ENCODE measurements at places on chromosomes 6 and 20.

DNA sequence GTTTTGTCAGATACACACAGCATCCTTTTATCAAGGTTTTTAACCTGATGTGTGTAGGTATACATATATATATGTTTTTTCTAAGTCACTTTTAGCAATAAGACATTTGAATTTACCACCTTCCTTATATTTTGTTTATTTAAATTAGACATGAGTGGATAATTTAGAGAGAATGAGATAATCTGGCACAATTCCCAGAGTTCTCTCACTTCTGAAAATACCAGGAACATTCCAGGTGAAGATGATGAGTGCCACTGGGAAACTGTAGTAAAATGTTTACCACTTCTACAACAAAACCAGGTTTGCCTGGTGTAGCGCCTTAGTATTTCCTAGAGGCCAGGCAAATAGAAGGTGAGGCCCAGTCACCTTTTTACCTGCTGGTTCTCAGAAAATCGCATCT lies 189.5 kb downstream of the TMEM242 start:
- no peak for DNase-seq

DNA sequence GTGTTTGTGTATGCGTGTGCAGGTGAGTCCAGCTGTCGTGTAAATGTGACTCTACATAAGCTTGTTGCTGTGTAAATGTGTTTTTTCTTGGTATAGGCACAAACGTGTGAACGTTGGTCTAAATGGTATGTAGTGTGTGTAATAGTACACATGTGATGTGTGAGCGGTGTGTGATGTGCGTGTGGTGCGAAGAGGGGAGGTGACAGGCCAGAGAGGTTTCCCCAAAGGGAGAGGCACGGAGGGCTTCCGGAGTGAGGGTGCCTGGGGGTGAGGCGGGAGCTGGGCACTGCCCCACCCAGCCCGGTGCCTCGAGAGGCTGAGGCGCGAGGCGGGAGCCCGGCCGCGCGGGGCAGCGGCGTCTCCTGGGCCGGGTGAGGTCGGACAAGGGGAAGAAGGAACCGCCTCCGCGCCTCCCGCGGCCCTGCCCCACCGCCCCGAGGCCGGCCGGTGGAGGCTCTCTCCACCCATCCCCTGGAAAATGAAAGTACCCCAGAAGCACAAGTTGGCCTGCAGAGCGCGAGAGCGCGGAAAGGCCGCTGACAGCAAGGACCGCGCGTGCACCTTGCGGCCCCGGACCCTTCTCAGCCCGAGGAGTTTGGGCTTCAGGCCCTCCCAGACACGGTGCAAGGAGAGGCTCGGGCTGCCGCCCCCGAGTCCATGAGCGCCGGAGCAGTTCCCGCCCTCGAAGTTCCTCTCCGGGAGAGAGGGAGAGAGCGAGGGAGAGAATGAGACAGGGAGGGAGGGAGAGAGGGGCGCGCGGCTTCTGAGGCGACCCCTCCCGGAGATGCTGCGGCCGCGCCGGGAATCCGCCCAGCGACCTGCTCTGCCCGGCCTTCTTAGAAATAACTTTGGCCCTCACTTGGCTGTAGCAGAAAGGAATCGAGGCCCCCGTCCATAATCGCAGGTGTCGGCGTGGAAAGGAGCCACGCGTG lies 43.2 kb upstream of the OSTM1 start:
- DNase-seq, result no peak

DNA sequence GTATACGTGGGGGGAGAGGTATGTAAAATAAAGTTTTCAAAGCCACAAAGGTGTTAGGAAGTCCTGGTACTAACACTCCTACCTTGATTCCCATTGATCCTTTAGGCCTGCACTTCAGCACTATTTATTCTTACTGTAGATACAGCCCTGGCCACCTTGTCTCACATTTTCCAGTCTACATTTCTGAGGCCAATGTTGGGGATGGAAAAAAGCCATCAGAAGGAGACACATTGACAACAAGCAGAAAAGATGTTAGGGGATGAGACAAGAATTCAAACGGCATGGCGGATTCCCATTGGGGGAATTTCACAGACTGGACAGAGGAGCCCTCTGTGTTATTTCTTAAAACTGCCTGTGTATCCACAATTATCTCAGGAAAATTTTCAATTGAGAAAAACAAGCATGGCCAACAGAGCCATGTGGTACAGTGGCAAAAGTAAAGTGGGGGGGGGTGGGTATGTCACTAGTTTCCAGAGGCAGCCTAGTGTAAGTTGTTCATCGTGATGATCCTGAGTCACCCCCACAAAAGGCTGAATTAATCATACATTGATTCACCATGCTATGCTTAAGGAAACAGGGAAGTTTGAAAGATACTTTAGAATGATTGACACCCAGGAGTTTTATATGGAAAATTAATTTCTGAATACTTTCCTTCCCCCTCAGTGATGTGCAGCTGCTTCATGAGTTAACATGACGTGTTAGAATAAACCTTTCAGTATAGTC lies 40.5 kb downstream of the RREB1 start:
- no peak for DNase-seq

- no peak for DNase-seq
These were observed 147.5 kb downstream of the THBS2 start for GRCh38 chr6:169106176-169106575.

- no peak for DNase-seq
These were observed 4.7 kb downstream of the UBE2J1 start for GRCh38 chr6:89347825-89348224.

GRCh38 chr6:127376685-127377084 lies 33.3 kb upstream of the ECHDC1 start:
- DNase-seq, result no peak

DNA sequence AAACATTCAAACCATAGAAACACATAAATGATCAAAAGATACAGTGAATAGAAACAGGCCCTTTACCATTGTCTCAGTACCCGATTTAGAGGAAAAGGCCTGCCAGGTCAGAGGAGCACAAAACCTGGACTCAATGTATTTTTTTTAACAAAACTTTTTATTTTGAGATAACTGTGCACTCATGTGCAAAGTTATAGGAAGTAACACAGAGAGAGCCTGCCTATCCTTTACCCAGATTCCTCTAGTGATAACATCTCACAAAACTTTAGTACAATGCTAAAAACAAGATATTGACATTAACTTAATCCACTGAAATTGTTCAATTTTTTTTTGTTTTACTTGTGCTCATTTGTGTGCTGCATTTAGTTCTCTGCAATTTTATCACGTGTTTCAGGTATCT lies 36.8 kb upstream of the SAMD3 start:
- DNase-seq, result no peak

DNA sequence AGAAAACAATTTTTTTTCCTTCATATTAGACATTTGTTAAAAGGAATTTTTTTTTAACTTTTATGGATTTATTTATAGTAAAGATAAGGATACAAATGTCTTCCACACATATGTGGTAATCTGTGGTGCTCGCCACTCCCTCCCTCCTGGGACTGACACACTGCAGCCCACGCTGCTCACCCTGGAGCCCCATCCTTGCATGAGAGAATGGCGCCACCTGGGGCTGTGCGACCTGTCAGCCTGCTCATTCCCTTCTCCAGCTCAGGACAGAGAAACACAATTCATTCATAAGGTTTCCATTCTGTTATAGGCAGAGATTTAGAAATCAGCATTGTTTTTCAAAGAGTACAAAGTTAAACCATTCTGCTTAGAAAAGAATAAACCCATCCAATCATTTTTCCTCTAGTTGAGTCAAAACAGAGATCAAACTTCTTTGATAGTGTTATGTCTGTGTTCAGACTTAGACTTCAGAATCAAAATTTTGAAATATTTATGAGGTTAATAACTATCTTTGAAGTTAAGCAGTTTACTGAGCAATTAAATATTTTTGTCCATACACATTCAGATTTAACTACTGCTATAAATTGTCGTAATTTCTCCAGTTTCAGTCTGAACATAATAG lies 42.8 kb upstream of the DYNLRB1 start:
- peak; percentile 32 for DNase-seq

GRCh38 chr6:114431641-114432040 lies 88.8 kb upstream of the HS3ST5 start:
- no peak for DNase-seq

DNA sequence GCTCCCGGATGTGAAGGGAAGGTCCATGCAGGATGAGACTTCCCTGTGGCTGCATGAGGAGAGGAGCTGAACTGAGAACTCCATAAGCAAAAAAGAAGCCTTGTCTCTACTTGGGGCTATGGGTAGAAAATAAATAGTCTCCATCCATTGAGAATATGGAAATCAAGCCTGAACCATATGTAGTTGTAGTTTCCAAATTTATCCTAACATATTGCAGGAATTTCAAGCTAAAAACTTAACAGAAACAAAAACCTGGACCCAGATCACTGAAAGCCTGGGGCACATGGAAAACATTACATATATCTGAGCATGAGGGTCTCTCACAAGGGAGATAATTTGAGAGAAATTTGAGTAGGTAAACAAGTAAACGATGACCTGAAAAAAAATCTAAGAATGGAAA lies 94.9 kb upstream of the C6orf118 start:
- DNase-seq, result no peak

DNA sequence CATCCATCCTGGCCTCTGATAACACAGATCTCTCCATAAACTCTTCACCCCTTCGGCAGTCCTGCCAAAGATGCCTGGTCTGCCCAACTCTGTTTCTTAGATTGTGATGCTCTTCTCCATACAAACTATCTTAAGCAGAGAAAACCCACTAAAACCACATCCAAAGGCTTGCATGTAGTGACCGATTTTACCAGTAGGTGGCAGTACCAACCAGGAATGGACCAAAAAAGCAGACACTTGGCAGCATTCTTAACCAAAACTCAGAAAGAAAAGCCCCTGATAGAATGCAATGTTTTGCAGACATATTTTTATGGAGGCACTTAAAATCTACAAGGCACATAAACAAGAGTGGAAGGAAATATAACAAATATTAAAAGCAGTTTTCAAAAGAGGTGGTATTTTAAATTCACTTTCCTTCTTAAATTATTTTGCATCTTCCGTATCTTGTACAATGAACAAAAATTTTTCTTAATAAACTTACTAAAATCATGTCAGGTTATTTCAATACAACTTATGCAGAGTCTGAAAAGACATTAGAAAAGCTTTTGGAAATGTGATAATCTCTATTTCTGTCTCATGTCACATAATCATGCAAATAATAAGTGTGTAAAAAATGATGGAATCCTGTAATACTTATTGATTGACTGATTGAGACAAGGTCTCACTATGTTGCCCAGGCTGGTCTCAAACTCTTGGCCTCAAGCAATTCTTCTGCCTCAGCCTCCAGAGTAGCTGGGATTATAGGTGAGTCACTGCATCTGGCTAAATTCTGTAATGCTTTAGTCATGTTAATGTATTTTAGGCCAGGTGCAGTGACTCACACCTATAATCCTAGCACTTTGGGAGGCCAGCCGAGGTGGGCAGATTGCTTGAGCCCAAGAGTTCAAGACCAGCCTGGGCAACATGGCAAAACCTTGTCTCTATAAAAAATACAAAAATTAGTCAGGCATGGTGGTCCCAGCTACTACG lies 29.4 kb downstream of the LRP11 start:
- peak; percentile 47 for DNase-seq

GRCh38 chr20:33940666-33941065 lies 53.0 kb upstream of the RALY start:
- DNase-seq, result no peak

DNA sequence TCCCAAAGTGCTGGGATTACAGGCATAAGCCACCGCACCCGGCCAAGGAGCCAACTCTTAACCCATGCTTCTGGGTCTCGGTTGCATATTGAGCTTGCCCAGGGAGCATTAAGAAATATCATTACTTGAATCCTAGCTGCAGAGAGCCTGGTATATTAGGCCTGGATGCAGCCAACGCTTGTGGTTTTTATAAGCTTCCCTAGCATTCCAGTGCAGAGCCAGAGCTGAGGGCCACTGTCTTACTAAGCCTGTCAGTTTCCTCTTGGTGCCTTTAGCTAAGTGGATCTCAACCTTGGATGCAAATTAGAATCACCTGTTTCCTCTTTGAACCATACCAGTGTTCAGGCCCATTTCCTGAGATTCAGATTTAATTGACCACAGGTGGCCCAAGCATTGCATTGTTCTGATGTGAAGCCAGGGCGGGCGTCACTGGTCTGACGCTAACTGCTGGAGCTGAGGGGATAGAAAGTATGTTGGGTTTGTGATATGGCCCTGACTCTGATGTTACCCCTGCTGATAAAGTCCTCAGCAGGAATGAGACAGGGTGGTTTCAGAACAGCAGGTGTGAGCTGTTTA lies 76.3 kb downstream of the BTBD3 start:
- DNase-seq, result no peak

GRCh38 chr6:32969685-32970412 lies 1.5 kb downstream of the BRD2 start:
- DNase-seq, result peak; percentile 78

DNA sequence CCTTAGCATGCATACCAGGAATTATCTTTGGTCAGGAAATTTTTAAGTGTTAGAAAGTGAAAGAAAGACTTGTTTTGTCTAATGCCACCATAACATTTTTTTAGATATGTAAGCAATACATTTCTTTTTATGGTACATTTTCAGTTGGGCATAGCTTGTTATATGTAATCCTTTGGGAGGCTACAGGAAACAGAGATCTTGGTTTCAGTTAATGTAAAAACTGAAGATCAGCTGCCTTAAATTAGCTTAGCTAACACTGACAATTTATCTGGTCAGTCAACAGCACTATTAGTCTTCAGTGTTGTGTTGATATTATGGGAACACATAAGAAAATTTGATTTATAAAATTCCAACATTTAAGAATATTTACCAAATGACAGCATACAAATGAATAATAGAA lies 78.6 kb upstream of the SMIM8 start:
- DNase-seq, result no peak

DNA sequence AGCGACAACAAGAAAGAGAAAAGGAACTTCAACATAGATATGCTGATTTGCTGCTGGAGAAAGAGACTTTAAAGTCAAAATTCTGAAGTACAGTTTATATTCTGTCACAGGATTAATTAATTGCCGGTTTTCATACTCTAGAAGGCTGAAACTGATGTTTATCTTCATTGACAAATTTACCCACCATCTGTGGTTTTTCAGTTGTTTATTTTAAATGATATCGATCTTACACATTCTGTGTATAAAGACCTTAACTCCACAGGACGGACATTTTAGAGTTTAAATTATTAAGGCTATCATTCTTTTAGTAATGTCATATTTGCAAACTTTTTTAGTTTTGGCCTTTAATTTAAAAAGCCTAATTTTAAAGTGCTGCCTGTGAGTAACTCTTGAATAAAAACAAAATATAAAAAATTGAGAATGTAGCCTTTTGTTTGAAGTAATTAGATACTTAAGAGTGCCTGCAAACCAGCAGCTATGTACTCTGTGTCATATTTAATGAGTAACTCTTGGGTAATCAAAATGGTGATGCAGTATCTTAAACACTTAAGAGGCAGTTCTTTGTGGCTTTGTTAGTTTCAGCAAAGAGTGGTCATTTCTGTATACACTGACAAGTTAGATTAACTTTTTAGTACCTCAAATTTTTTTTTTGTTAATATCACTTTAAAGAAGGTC lies 59.3 kb downstream of the CDC5L start:
- DNase-seq, result no peak

All from hippocampal formation (tissue), 2 donors.